ENCODE measurements at places on chromosomes 7 and 10.
A peak's percentile ranks its signal among the peaks of the same experiment; 100 is the strongest.

- no peak for DNase-seq
Measured at GRCh38 chr7:64998865-64999164, 7.7 kb downstream of the ERV3-1 start.

DNA sequence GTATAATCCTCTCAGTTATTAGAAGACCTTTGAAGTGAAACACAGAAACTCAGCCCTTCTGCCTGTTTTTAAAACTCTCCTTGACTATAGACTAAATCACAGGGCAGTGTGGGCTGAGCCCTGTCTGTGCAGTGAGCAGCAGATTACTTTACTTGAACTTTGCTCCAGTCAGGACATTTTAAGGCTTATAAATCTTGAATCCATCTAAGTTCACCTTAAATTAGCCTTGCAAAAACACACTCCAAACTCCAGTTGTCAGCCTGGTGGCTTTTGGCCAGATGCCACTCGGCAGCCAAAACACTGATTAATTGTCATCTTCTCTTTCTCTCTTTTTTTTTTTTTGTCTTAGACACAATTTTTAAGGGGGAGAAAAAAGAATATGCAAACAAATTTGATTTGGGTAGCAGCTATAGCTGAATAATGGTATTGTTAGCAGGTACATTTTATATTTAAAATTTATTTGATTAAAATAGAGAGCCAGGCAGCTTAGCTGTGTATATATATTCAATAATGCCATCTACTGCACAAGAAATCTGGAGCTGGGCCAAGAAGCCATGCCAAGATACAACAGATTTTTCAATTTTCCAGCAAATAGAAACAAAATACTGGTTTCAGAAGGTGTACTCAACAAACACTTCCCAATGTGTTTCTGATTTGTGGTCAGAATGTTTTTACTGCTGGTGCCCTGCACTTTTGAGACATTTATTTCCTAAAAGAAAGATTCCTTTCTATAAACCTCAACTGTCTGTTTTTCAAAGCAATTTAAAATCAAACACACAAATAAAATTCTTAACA is 247.7 kb downstream of the TFEC start:
- no peak for DNase-seq

GRCh38 chr10:103793429-103793828 is 61.9 kb downstream of the SH3PXD2A start:
- DNase-seq: no peak

DNA sequence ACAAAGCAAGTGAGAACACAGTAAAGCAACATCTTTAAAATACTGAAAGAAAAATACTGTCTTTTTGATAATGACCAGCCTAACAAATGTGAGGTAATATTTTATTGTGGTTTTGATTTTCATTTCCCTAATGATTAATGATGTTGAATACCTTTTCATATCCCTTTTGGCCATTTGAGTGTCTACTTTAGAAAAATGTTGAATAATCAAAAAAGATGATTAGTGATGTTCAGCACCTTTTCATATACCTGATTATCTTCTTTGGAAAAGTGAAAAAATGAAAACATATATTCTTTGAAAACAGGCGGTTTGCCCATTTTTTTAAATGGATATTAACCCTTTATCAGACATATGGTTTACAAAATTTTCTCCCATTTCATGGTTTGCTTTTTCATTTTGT is 32.2 kb upstream of the EPHB6 start:
- DNase-seq: no peak

DNA sequence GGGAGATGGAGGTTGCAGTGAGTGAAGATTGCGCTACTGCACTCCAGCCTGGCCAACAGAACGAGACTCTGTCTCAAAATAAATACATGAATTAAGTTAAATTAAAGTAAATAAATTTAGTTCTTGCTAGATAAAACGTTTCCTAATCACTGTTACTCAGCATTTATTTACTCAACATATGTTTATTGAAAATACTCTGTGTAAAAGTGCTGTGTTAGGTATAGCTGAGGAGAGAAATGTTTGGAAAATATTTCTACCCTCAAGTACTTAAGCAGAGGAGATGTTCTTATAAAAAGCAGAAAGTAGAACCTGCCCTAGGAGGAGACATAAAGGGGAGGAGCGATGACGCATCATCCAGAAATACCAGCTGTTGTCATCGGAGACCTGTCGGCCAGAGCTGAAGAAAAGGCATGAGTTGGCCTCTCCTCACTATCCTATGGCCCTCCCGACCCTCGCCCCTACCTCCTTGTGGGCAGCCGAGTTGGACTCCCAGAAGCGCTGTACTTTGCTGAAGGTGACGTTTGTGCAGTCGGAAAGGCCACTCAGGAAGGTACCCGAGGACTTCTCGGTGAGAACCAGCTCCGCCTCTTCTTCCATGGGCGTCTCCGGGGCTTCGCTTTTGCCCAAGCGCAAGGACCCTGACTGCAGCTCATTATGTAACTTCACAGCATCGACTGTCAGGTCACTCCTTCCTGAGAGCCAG is 1.1 kb downstream of the RRP12 start:
- peak; percentile 61 for DNase-seq

DNA sequence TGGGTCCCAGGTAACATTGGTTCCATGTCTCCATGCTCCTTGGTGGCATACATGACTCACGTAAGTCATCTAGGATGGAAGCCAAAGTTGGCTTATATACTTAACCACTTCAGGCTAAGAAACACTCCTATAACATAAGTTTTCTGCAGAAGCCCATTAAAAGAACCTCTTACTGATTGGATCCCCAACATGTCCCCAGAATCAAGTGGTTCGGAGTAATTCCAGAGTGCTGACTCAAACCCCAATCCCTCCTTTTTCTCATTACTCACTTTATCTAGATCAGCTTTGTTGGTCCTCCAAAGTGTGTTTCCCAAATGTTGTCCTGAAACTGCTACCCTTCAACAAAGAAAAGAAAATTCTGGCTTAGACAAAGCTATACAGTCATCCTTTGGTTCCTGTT is 10.1 kb upstream of the ATOH7 start:
- DNase-seq: no peak

DNA sequence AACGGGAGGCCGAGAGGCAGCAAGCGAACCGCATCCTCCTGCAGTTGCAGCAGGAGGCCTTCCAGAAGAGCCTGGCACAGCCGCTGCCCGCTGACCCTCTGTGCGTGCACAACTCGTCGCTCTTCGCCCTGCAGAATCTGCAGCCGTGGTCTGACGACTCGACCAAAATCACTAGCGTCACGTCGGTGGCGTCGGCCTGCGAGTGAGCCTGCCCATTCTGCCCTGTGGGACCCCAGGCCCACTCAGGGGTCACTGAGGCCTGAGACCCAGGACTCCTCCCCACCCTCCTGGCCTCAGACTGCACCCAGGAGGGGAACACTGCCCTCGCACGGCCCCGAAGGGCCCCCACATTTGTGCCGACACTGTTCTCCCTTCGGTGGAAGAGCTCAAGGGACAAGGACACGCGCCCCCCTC is 5.6 kb downstream of the TLX1 start:
- DNase-seq: no peak

GRCh38 chr10:80472234-80473095 is 18.4 kb downstream of the TSPAN14 start:
- no peak for DNase-seq

DNA sequence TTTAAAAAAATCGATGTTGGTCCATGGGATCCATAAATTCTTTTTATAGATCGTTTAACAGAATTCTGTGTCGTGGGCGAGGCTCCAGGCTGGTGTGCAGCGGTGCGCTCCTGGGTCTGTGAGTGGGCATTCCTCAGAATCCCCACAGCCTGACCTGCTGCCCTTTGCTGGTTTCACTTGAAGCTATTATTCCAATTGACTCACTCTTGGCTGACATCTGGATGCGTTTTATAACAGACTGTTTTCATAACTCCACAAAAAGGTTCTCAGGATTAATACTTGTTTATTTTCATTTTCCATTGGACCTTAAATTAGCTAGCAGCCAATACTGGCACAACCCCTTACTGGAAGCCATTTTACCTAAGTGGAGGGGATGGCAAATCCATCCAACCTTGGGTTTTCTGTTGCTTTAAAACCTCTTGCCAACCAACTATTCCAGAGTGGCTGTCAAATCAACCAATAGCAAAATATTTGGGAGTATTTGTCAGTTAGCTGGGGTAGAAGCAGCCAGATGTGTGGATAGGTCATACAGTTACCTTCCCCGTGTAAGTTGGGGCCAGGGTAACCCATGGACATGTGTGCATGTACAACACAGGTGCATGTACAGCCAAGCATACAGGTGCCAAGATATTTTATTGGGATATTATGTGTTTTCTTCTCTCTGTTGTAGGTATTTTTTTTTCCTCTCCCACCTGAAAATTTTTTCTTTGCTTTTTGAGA is 160.7 kb upstream of the ZNF32 start:
- no peak for DNase-seq

GRCh38 chr10:79608505-79609375 is 2.0 kb upstream of the SFTPA1 start:
- DNase-seq: no peak

- DNase-seq: no peak
Measured at GRCh38 chr7:92731335-92732063, 104.9 kb downstream of the CDK6 start.

DNA sequence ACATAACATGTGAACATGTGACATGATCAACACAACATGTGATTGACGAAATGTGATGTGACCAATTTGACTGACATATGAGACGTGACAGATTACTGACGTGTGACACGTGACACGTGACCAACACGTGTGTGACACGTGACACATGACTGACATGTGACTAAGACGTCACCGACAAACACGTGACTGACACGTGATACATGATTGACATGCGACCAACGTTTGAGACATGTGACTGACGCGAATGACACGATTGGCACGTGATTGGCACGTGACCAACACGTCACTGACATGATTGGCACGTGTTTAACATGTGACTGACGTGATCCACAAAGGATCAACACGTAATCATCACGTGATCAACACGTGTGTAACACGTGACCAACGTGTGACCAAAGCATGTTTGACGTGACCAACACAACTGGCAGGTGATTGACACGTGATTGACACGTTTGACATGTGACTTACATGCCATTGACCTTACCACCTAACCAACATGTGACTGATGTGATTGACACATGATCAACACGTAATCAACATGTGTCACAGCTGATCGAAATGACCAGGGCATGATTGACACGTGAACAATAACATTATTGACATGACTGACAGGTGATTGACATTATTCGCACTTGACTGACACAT is 23.7 kb downstream of the CRPPA start:
- no peak for DNase-seq

- no peak for DNase-seq
Measured at GRCh38 chr10:31362023-31362641, 43.1 kb downstream of the ZEB1 start.

GRCh38 chr7:3245077-3245476 is 56.0 kb upstream of the SDK1 start:
- DNase-seq: no peak

GRCh38 chr10:28879246-28879645 is 201.9 kb downstream of the BAMBI start:
- no peak for DNase-seq

GRCh38 chr10:112826018-112826697 is 123.9 kb upstream of the TCF7L2 start:
- no peak for DNase-seq

DNA sequence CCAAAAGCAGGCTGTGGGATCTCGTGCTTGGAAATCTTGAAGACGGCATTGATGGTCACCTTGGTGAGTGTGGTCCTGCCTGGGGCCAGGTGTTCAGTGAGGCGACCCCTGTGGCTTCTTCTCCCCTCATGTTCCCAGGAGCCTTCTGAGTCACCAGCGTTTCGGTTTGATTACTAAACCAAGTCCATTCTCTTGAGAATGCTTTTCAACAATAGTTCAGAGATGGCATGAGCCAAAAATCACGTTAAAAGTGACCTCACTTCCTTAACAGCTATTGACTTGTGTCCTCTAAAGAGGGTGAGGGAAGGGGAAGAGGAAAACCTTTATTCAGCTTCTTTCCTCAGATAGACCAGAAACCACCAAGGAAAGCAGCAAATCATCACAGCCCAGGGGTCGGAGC is 315.2 kb downstream of the GATA3 start:
- no peak for DNase-seq

GRCh38 chr7:107876916-107877315 is 14.1 kb upstream of the DLD start:
- no peak for DNase-seq

GRCh38 chr7:55657654-55658053 is 85.4 kb upstream of the VOPP1 start:
- no peak for DNase-seq

DNA sequence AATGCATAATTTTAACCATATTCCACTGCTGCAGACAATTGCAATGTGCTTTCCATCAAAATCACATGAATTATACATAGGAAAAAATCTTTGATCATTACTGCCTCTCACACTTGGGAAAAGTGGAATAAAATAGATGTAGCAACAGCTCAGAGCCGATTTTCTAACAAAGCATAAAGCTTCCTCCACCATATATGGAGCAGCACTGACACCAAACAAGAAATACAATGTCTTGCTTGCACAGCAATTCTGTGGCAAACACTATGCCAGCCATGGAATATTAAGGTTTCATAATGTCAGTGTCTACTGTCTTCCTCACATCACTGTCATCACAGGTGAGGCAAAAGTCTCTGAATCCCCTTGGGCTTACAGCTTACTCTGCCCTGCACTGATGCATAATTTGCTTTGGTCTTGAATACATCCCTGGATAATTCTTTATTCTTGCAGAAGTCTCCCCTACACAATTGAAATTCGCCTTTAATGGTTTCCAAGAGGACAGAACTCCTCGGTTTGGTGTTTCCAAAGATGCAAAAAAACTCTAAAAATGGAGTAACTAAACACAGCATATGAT is 198.5 kb downstream of the CACNA2D1 start:
- no peak for DNase-seq

GRCh38 chr10:93481637-93482144 is 443 bp downstream of the MYOF start:
- DNase-seq: no peak

- DNase-seq: no peak
Measured at GRCh38 chr7:111588065-111588433, 25.8 kb upstream of the IMMP2L start.

GRCh38 chr10:9811601-9812000 is 1206.1 kb upstream of the CELF2 start:
- no peak for DNase-seq

GRCh38 chr10:91214911-91215310 is 5.6 kb upstream of the PCGF5 start:
- DNase-seq: no peak

DNA sequence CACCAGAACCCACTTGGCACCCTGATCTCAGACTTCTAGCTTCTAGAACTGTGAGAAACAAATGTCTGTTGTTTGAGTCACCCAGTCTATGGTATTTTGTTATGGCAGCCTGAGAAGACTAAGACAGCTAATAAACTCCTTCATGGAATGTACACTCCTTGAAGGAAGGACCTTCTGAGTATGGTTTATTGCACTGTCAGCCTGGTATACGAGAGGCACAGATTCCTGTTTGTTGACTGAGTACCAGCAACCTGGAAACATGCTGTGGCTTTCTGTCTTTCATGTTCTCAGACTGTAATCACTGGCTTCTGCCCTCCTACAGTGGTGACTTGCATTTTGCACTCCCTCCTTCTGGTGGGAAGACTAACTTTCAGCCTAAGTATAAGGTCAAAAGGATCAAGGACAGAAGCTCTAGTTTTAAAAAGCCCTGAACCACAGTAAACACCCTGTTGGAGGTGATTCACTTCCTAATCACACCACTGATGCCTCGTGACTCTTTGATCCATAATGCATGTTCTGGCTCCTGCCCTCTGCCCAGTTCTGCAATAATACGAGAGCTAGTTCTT is 319.0 kb upstream of the NPSR1 start:
- no peak for DNase-seq
